ENCODE measurements at places on chromosomes 1 and 21. TPM values are rescaled to one million over a fixed set of nuclear protein-coding genes. Genes with fewer than 3 reads are reported as not detected.

The PTGS2 gene
- 162 TPM for total RNA-seq

The EDN2 gene
- not detected for total RNA-seq

The MYBPH gene
- total RNA-seq, result 0.30 TPM

The SASS6 gene
- total RNA-seq, result 1.5 TPM

The ITLN2 gene
- total RNA-seq, result not detected

The ERG gene
- 0.59 TPM for total RNA-seq

The APP gene
- total RNA-seq, result 1,315 TPM

The WDR3 gene
- total RNA-seq, result 48.3 TPM

The PPM1J gene
- total RNA-seq, result 1.6 TPM

The RNF207 gene
- total RNA-seq, result 57.0 TPM

The CASQ2 gene
- not detected for total RNA-seq

The S100A13 gene
- total RNA-seq, result 56.3 TPM

The WNT9A gene
- total RNA-seq, result 0.30 TPM

The THEM5 gene
- total RNA-seq, result not detected

The UMODL1 gene
- not detected for total RNA-seq

The NEK2 gene
- total RNA-seq, result 17.3 TPM

The ANXA9 gene
- 0.05 TPM for total RNA-seq

The CYP4Z1 gene
- total RNA-seq, result not detected

The CRNN gene
- not detected for total RNA-seq

The ERICH3 gene
- 0.05 TPM for total RNA-seq

The ARHGEF16 gene
- total RNA-seq, result 0.14 TPM

The MPZL1 gene
- 156 TPM for total RNA-seq

The LCE1B gene
- not detected for total RNA-seq

The UBXN11 gene
- total RNA-seq, result 3.0 TPM

The TRIM46 gene
- total RNA-seq, result 10.7 TPM

The BATF3 gene
- 0.42 TPM for total RNA-seq

The MRPL39 gene
- total RNA-seq, result 26.2 TPM

The NR1I3 gene
- not detected for total RNA-seq

The KIF14 gene
- total RNA-seq, result 8.8 TPM

The ZNF593OS gene
- not detected for total RNA-seq

The AMPD1 gene
- total RNA-seq, result not detected

The AXDND1 gene
- total RNA-seq, result 0.30 TPM

The C8A gene
- total RNA-seq, result under 0.01 TPM

The MIGA1 gene
- total RNA-seq, result 18.7 TPM

The SDHB gene
- 99.8 TPM for total RNA-seq

The GPR153 gene
- total RNA-seq, result 7.1 TPM

The IGSF3 gene
- 0.89 TPM for total RNA-seq

The EXTL2 gene
- total RNA-seq, result 53.7 TPM

The FCN3 gene
- total RNA-seq, result not detected

The TRABD2B gene
- 0.14 TPM for total RNA-seq

The CD1E gene
- total RNA-seq, result not detected

The RHOU gene
- total RNA-seq, result 2.8 TPM

The FBXO42 gene
- total RNA-seq, result 13.1 TPM

The LYSMD1 gene
- total RNA-seq, result 4.8 TPM

The RAP1GAP gene
- 0.89 TPM for total RNA-seq

The MYOG gene
- total RNA-seq, result not detected

The CA14 gene
- total RNA-seq, result not detected

The SPRR1A gene
- total RNA-seq, result not detected

The TSPEAR gene
- total RNA-seq, result not detected

The OSCP1 gene
- total RNA-seq, result 10.4 TPM

The GJA8 gene
- not detected for total RNA-seq

The MASP2 gene
- total RNA-seq, result not detected
